NCI-H2107 (cell line): ENCODE measurements at places on chromosomes 2 and 18.

- no peak for DNase-seq
Observed at GRCh38 chr2:100137318-100137717, 5.1 kb downstream of the AFF3 start.

- DNase-seq = no peak
Observed at GRCh38 chr2:42854207-42854818, 61.9 kb upstream of the HAAO start.

- DNase-seq = peak; percentile 67
Observed at GRCh38 chr18:50401888-50402287, 27.0 kb downstream of the SKA1 start.

DNA sequence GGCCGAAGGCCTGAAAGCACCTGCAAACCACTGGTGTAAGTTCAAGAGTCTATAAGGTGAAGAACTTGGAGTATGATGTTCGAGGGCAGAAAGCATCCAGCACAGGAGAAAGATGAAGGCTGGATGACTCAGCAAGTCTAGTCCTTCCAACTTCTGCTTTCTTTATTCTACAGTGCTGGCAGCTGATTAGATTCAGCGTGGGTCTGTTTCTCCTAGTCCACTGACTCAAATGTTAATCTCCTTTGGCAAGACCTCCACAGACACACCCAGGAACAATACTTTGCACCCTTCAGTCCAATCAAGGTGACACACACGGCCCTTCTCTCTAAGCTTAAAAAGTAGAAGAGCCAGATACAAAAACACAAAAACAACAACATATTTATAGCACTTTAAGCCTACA lies 43.4 kb downstream of the NMS start:
- DNase-seq = no peak

DNA sequence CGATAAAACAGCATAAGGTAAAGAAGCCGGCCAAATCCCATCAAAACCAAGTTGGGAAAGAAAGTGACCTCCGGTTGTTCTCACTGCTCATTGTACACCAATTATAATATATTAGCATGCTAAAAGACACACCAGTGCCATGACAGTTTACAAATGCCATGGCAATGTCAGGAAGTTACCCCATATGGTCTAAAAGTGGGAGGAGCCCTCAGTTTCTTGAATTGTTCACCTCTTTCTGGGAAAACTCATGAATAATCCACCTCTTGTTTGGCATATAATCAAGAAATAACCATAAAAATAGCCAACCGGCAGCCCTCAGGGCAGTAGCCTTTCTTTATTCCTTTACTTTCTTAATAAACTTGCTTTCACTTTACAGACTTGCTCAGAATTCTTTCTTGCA lies 544.9 kb upstream of the SETBP1 start:
- no peak for DNase-seq

DNA sequence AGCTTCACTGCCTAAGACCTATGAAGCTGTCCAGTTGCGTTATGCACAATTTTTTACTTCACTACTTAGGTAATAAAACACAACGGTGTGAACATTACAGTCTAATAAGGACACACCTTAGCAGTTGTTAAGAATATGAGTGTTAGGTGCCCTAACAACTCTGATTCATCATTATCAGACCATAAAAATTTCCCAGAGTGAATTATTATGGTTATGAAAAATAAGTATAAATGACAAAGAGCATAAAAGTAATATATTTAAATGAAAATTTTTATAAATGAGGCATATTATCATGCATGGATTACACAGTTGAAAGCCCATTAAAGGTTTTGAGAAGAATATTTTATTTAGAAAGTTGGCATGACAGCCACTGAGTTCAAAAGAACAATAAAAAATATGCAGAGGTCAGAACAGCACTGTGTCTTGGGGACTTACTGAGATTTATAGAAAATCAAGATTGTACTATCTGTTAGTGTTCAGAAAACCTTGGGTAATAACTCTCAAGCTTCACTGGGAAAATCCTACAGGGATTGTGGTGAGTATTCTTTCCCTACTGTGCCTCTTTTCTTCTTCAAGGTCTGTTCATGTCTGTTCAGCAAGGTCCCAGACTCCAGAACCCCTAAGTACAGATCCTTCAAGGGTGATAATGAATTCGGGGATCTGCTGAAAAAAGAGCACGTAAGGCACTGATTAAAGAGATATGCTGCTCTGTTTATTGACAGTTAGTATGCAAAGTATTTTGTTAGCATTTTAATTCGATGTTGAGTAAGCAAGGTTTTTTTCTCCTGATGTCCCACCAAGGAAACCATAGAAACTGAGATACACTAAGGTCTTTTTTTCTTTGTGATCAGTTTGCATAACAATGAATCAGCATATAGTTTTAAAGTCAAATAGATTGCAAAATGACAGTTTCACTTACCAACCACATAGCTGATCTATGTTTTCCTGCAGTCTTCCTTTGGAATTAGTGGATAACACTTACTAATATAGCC lies 250.0 kb downstream of the DSEL start:
- DNase-seq = no peak

DNA sequence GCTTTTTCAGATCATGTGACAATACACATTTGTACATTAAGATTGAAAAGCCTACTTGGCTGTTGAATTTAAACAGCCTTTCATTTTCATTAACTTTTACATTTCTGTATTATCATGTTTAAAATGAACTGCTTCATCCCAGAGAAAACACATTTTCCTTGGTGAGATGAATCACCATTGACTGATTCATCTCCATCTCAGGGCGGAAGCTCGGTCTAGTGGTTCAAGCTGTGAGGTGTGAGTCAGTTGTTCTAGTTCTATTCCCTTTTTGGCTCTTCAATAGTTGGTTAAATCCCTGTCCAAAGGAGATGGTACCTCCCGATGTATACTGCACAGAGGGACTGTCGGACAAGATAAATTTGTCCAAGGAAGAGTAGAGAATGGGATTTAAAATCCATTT lies 189.7 kb downstream of the ADCYAP1 start:
- no peak for DNase-seq

DNA sequence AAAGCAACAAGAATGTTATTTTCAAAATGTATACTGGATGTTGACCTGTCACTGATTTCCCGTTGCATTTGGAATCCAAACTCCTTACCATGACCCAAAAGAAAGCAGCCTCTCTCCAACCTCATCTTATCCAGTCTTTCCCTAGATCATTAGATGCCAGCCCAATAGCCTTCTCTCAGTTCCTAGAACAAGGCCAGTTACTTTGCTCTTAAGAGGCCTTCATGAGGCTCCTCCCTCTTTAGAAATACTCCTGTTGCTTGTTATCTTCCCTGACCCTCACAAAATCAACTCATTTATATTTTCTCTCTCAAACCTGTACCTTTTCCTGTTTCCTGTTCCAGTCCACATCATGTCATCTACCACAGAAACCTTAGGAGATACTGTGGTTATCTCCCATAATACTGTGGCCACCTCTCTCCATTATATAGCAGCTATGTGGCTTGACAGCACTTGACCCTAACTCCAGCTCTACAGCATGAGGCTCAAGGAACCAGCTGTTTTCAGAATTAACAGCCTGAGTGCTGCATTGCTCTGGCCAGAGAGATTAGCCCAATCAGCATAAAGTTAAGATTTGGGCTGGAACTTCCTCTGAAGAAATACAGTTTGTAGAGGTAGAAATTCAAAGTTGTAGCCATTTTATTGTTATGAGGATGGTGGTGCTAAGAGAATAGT lies 22.8 kb downstream of the SRBD1 start:
- DNase-seq = no peak

GRCh38 chr18:36780748-36781147 lies 48.1 kb downstream of the TPGS2 start:
- DNase-seq = no peak

GRCh38 chr2:25176541-25177181 lies 8.3 kb upstream of the POMC start:
- DNase-seq = no peak

DNA sequence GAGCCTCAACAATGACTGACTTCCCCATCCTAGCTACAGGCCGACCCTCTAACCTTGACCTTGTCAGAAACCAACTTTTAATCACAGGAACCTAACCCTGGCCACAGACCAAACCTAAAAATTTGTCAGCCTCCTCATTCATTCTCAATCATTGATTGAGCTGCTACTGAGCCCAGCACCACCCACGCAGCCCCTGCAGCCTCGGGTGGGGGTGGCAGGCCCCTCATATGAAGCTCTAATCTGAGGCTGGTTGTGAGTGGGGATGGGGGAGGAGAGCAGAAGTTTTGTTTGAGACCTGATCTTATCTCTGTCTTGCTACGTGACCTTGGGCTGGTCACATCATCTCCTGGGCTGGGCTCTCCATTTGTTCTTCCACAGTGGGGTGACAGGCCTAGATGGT lies 99.5 kb upstream of the EPAS1 start:
- no peak for DNase-seq

DNA sequence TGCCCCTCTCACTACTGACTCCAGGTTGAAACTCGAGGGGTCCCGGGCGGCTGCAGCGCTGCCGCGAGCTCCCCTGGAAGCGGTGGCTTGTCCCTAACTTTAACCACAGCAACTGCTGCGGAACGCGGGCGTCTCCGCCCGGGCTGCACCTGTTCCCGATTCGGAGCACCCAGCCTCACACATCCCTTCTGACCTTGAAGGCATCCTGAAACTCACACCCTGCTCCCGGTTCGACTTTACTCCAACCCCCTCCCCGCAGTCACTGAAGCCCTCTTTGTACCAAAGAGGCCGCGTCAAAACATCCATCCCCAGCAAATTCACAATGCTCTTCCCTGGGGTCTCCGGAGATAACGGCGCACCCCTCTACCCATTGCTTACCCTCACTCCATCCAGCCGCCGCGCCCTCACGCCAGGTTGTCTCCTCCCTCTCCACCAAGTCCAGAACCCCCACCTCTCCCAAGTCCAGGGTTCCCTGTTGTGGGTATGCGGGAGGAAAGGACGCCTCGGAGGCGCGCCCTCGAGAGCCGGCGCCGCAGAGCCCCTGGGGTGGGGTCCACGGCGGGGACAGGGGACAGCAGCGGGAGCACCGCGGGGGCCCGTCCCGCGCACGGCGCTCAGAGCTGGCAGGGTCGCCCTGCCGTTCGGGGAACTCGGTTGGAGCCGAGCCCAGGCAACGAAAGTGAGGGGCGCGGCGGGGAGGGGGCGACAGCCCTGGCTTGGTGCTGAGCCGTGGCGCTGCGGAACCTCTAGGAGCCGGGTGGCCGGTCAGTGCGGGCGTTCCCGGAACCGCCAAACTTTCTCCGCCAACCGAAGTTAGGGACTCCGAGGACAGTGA lies 934 bp downstream of the MYO5B start:
- no peak for DNase-seq

- no peak for DNase-seq
Observed at GRCh38 chr2:15818881-15819280, 121.5 kb upstream of the MYCN start.

GRCh38 chr2:119149611-119150010 lies 8.9 kb downstream of the C1QL2 start:
- no peak for DNase-seq

- no peak for DNase-seq
Observed at GRCh38 chr2:191713837-191714236, 35.9 kb downstream of the NABP1 start.

DNA sequence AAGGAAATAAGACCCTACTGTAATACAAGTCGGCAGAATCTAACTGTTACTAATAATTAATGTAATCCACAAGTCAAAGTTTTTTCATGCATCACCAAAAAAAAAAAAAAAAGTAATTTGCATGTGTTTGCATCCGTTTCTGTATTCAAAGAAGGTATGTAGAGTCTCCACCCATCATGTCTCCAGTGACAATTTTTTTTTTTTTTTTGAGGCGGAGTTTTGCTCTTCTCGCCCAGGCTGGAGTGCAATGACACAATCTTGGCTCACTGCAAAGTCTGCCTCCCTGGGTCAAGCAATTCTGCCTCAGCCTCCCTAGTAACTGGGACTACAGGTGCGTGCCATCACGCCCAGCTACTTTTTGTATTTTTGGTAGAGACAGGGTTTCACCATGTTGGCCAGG lies 24.2 kb upstream of the NFU1 start:
- DNase-seq = no peak

DNA sequence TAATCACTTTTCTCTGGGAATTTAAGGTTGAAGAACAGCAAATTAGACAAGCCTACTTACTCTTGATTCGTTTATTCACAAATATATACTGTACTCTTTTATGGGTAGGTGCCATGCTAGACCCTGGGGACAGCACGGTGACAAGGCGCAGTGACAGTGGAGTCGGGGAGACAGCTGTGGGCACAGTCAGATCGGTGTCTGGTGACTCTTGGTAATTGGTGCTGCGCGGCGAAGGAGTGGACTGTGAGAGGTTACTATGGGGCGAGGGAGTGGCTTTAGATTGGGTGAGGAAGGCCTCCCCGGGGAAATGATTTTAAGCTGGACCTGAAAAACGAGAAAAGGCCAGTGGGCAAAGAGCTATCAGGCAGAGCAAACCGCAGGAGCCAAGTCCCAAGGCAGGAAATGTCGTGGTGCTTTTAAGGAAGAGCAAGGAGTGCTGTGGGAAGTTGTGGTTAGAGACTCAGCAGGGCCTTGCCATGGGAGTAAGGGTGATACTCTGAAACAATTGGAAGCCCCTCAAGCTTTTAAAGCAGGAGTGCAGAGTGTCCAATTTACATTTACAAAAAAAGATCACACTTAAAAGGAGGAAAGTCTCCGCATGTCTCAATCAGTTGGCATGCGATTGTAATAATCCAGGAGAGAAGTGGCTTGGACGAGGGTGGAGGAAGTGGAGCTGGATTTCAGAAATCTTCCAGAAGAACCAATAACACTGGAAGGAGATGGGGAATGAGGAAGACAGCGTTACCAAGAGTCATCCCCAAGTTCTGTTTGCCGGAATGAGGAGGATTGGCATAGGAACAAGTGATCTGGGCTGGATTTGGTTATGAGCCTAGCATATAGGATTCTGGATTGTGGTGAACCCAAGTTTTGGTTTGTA lies 36.1 kb upstream of the TXNDC2 start:
- no peak for DNase-seq

- DNase-seq = no peak
Observed at GRCh38 chr2:198102856-198103255, 298.5 kb downstream of the PLCL1 start.

GRCh38 chr2:207216457-207216856 lies 50.7 kb upstream of the KLF7 start:
- no peak for DNase-seq
